ENCODE measurements at places on chromosomes 5 and 9. TPM values are rescaled to one million over a fixed set of nuclear protein-coding genes. Genes with fewer than 3 reads are reported as not detected.

IFNA2 gene
- polyA plus RNA-seq, result not detected

PDZD2 gene
- 18.3 TPM for polyA plus RNA-seq

DNA sequence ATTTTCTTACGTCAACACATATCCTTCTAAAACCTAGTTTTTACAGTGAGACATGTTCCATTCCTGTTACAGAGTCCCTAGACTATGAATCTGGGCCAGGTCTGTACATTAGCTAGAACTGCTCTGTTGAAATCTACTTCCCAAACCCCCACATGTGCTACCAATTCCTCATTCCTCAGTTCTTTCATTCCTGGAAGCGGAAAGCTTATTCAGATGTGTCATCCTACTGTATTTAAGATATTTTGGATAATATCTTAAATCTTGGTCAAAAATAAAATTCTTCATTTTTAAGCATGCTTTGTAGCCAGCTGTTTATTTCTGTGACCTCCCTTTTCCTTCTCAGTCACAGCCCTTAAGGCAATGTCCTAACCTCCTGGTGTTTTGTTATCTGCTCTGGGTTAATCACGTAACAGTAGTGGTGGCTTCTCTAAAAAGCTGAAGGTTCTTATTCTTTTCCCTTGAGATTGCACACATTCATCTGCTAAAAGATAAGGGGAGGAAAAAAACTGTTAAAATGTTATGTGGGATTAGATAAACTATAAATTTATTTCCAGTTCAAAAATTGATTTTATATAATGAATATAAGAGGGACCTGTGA lies 35.6 kb downstream of the GLRX start:
- no peak for DNase-seq

GRCh38 chr5:161431963-161432362 lies 114.6 kb downstream of the GABRB2 start:
- DNase-seq, result no peak

DNA sequence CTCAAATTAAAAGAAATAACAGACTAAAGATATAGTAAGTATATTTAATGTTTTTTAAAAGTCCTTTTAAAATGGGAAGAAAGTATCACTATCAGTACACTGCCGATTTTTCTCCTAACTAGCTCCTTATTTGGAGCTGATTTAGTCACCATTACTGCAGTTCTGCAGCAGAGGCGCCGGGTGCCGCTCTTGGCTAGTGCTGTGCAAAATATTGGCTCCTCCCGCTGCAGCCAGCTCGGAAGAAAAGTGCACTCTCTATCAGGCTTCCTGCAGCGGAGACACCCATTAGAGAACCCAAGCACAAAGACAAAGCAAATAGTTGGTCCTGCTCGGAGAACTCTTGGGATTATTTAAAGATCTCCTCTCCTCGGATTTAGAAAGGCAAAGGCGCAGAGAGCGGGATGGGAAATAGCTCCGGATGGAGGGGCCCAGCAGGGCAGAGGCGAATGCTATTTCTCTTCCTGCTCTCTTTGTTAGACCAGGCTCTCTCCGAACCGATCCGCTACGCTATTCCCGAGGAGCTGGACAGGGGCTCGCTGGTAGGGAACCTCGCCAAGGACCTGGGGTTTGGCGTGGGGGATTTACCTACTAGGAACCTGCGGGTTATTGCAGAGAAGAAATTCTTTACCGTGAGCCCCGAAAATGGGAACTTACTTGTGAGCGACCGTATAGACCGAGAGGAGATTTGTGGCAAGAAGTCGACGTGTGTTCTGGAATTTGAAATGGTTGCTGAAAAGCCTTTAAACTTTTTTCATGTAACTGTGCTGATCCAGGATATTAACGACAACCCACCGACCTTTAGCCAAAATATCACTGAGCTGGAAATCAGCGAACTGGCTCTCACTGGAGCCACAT lies at the start of gene PCDHGB3:
Gene PCDHGB3 (plus strand): TSS at position 249 of the 855 bp plus-strand sequence. CDS start 153 bp downstream, at position 402.
- DNase-seq, result no peak

- DNase-seq, result no peak
Observed at GRCh38 chr5:40652441-40653220, 27.1 kb upstream of the PTGER4 start.

GRCh38 chr5:134792286-134792685 lies 33.7 kb downstream of the DDX46 start:
- no peak for DNase-seq

DNA sequence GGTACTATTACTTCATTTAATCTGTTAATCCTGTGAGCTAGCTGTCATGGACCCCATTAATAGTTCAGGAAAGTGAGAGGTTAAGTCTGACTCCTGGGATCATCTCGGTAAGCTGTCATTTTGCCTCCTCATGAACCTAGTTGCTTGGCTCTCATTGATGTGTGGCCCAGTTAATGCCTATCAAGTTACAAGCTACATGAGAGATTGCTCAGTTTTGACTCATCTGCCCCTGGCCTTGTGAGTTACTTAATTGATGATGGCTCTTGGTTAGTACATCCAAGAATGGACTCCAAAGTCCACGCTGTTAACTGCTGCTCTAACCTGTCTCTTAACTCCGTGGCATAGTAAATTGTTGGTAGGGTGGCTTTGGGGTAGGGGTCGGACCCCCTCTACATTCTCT lies 23.9 kb downstream of the LARP1 start:
- DNase-seq, result no peak

- DNase-seq, result no peak
Observed at GRCh38 chr5:155919725-155920124, 407.2 kb upstream of the SGCD start.

DNA sequence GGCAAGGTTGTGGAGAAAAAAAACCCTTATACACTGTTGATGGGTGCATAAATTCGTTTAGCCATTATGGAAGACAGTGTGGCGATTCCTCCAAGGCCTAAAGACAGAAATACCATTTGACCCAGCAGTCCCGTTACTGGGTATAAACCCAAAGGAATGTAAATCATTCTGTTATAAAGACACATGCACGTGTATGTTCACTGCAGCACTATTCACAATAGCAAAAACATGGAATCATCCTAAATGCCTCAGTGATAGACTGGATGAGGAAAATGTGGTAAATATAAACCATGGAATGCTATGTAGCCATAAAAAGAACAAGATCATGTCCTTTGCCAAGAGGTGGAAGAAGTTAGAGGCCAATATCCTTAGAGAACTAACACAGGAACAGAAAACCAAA lies 119.9 kb upstream of the PRR16 start:
- DNase-seq, result no peak

- DNase-seq, result no peak
Observed at GRCh38 chr5:902129-902916, 9.6 kb downstream of the TRIP13 start.

DNA sequence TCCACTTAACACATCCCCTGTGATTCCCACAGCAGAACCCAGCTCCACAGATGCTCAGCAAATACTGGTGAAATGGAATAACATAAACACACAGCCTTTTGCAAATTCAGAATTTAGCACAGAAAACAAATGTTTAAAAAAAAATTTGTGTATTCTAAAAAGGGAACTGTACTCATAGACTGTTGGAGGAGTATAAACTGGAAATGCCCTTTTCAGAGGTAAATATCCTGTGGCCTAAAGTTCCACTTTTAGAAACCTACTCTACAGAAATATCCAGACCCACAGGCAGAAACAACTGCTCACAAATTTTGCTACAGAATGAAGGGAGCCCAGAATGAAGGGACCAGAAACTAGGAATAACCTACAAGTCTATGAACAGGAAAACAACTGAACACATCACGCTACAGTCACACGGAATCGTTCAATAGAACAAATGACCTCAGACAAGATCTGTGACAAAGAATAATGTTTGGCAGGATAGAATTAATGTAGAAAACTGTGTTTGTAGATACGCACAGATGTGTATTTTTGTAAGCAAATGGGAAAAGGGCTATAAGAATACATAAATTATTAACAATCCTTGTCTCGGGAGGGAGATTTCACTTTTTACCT lies 78.5 kb downstream of the SHB start:
- no peak for DNase-seq

Data from right renal cortex interstitium (tissue), 3 donors.